Left renal cortex interstitium (tissue), 4 donors: ENCODE measurements at places on chromosomes 5 and 9. TPM values are rescaled to one million over a fixed set of nuclear protein-coding genes. Genes with fewer than 3 reads are reported as not detected.

GRCh38 chr5:95801532-95801931 is 21.0 kb downstream of the GLRX start:
- DNase-seq = no peak

SH2D3C gene
- polyA plus RNA-seq = 17.8 TPM

GRCh38 chr5:33848554-33848953 is 43.2 kb downstream of the ADAMTS12 start:
- DNase-seq = no peak

DNA sequence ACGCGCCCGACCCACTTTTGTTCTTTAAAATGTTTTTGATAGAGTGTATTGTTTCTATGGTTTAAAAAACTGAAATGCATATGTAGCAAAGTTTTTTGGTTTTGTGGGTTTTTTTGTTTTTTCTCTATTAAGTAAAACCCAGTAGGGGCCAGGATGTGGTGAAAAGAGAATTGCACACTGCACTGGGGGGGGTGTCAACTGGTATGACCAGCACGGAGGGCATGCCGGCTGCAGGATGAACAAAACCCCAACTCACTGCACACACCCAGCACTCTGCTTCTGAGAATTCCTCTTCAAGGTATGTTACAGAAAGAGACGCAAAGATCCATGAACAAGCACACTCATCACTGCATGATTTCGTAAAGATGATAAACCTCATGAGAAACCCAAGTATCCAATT is 75.0 kb downstream of the STK10 start:
- no peak for DNase-seq

DNA sequence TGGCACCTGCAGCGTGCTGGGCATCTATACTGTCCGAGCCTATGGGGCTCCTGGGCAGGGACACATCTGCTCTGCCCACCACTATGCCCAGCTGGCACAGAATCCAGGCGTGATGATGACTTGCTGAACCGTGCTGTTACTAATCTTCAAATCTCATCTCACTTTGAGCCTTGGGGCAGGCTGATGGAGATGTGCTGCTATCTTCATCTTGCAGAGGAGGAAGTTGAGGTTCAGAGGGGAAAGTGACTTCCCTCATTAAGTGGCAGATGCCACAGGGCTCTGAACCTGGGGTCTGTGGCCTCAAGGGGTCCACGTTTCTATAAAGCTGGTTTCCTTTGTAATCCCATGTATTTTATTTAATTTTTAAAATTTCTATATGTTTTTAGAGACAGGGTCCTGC is 4.7 kb downstream of the SLC2A6 start:
- no peak for DNase-seq

RANBP17 gene
- polyA plus RNA-seq = 14.8 TPM

GRCh38 chr5:140041492-140042392 is 1.4 kb downstream of the NRG2 start:
- no peak for DNase-seq

DNA sequence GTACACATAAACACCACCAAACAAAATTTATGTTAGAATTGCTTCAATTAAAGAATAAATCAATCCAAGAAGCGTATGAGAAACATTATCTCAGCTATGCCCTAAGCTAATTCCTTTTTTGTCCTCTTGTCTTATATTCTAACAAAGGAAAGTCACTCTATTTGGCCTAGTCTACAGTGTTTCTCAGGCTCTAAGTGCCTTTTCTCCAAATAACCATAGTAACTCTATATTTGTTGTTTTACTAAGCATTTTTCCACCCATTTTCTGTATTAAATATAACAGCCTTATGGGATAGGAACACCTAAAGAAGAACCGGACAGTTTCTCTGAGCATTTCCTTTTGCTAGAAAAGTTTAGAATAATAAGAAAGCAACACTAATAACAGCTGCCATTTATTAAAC is 120.1 kb upstream of the MTAP start:
- no peak for DNase-seq

- no peak for DNase-seq
Measured at GRCh38 chr5:73395256-73395655, 53.3 kb downstream of the FOXD1 start.
